ENCODE measurements at places on chromosomes 11 and 22. TPM values are rescaled to one million over a fixed set of nuclear protein-coding genes. Genes with fewer than 3 reads are reported as not detected.

The ZC3H7B gene
- 85.0 TPM for total RNA-seq

The TRIM34 gene
- 4.6 TPM for total RNA-seq

The ZNF215 gene
- total RNA-seq = 2.7 TPM

The SRRD gene
- total RNA-seq = 20.4 TPM

The RIBC2 gene
- total RNA-seq = 0.56 TPM

The MUC5AC gene
- not detected for total RNA-seq

The SLC37A4 gene
- 15.6 TPM for total RNA-seq

The HYLS1 gene
- 5.1 TPM for total RNA-seq

The GLYAT gene
- total RNA-seq = not detected

The OR5B21 gene
- not detected for total RNA-seq
